ENCODE measurements at places on chromosomes 5 and 9.

DNA sequence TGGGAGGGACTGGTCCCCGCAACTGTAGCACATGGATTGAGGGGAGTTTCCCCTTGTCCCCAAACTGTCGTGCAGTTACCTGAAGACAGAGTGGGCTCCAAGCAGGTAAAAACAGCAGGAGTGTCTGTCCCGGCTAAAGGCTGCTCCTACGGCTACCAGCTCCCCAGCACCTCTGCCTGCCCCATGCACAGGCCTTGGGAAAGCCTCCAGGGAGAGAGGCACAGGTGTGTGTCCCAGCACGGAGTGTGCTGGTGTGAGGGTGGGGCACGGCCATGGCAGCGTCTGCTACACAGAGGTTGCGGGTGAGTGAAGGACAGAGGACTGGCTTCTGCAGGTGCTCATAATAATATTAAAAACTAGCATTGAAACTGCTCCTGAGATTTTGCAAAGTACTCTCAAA, 30.4 kb downstream of the STC2 start:
- DNase-seq, result no peak

- DNase-seq, result no peak
Measured at GRCh38 chr9:20002011-20002410, 213.2 kb upstream of the SLC24A2 start.

DNA sequence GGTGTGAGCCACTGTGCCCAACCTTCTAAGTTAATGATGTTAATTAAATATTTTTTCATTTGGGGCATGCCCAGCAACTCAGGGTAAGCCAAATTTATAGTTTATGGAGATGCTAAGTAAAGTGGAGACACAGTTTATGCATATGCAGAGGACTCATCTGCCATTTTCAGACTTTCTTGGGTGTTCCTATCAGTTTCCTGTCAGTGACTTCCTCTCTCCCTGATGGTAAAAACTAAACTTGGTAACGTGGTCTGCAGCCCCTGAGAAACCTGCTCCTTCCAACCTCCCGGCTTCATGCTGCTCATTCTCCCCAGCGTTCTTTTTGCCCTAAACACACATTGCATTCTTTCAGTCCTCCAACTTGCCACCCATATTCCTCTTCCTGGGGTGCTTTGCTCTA, 48.4 kb upstream of the TUT7 start:
- DNase-seq, result no peak

GRCh38 chr5:158856291-158856690, 243.4 kb downstream of the EBF1 start:
- DNase-seq, result no peak

GRCh38 chr5:91255396-91256141, 127.5 kb downstream of the ARRDC3 start:
- DNase-seq, result no peak

DNA sequence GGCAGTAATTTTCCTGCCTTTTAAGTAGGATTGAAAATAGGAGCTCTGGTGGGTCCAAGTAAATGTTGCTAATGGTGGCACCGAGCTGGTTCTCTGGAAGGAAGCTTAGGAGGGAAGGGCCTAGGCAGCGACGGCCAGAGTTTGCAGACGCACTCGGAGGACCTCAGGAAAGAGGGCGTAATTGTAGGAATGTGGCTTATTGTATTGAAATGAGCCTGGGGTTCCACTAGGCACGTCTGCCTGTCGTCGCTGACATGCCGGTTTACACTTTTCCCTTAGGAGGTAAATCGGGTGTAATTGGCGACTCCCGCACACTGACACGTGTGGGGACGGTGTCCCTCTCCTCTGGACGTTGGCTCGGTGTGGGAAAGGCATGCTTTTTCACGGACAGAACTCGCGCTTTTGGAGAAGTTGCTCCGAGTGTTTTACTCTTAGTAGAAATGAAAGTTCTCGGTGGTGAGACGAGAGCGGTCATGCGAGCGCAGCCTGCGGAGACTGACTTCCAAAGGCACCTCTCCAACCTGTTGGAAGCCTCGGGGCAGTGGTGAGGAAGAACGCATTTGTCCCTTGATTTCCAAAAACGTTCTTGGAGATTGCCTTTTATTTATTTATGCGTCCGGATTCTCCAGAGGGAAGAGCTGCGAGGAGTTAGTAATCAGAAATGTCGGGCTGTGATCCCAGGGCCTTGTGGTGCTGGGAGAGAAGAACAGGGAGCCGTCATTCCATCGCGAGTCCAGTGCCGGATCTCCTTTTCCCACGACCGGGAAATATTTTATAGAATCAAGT, 1.3 kb downstream of the NR4A3 start:
- DNase-seq, result peak; percentile 14

DNA sequence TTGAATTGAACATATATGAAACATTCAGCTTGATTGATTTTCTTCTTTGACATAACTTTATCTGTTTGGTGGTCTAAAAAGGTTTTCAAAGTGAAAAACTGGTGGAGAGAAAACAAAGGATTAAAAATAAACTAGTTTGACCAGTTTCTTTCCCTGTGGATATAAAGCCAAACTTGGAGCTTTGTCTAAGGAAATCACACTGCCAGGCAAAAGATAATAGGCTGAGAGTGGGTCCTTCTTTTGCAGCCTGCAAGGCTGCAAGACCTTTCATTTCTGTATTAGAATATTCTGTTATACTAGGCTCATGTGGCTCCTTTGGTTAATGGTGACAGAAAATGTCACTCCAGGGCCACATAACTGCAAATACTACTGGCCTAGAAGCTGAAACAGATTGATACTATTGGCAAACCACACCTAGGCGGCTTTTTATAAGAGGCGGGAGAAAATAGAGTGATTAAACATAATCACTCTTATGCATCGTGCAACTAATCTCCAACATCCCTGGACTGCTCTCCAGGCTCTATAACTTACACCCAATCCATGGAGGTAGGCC, 129.1 kb upstream of the ZNF462 start:
- DNase-seq, result no peak

DNA sequence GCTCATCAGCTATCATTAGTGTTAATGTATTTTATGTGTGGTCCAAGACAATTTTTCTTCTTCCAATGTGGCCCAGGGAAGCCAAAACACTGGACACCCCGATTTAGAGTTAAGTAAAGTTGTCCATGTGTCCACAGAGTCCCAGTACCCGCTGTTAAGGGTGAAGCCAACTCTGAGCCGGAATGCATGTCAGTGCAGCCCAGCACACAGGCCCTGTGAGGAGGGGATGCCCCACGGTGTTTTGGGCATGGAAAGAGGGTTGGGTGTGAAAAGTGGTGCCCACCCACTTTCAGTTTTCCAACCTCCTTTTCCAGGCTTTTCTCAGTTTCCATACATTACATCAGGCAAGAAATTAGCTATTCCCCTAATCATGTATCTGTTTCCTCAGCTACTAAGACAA, 24.4 kb downstream of the SHC3 start:
- DNase-seq, result no peak

DNA sequence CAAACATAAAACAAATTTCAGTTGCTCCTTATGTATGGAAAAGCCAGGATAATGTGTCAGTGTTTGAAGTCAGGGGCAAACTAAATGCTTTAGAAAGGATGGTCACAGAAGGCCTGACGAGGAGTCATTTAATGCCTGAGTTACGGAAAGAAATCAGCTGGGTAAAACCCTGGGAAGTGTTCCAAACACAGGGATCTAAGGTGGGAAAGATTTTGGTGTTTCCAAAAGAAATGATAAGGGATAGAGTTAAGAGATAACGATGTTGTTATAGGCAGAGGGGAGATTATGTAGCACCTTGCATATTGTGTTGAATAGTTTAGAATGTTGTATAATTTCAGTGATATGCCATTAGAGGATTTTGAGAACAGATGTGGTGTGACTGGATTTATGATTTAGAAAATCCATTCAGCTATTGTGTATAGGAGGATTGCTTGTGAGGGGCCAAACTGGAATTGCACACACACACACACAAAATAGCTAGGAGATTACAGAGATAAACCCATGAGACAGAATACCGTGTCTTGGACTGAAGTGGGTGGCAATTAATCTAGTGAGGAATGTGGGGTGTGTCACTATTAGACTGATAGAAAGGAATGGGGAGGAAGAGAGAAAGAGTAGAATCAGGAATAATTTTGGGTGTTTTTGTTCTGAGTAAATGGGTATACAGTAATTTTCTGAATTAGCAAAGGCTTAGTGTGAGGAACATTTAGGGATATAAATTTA, 274.2 kb upstream of the DAB2 start:
- no peak for DNase-seq

- DNase-seq, result no peak
Measured at GRCh38 chr5:31757806-31758205, 118.9 kb downstream of the PDZD2 start.

DNA sequence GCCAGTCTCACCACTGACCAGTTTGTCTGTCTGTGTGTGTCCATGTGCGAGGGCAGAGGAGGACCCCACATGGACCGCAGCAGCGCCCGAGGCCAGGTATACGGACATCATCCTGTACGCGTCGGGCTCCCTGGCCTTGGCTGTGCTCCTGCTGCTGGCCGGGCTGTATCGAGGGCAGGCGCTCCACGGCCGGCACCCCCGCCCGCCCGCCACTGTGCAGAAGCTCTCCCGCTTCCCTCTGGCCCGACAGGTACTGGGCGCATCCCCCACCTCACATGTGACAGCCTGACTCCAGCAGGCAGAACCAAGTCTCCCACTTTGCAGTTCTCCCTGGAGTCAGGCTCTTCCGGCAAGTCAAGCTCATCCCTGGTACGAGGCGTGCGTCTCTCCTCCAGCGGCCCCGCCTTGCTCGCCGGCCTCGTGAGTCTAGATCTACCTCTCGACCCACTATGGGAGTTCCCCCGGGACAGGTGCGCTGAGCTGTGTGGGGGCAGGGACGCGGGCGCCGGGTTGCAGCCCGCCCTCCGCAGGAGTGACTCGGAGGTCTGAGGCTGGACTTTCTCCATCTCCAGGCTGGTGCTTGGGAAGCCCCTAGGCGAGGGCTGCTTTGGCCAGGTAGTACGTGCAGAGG, 6.5 kb downstream of the FGFR4 start:
- no peak for DNase-seq

DNA sequence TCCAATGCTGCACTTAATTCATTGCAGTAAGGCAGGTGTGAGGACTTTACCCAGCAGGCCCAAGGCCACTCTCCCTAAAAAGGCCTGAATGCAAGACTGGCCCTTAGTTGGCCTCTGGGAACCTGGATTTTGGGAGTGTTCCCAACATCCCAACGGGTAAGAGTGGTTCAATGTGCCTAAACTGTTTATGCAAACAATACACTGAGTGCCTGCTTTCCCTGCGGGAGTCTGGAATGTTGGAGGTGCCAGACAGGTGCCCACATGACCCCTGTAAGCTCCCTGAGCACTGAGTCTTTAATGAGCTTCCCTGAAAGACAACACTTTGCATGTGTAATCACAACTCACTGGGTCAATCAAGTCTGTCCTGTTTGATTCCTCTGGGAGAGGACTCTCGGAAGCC, 37.4 kb downstream of the NSUN2 start:
- DNase-seq, result no peak

DNA sequence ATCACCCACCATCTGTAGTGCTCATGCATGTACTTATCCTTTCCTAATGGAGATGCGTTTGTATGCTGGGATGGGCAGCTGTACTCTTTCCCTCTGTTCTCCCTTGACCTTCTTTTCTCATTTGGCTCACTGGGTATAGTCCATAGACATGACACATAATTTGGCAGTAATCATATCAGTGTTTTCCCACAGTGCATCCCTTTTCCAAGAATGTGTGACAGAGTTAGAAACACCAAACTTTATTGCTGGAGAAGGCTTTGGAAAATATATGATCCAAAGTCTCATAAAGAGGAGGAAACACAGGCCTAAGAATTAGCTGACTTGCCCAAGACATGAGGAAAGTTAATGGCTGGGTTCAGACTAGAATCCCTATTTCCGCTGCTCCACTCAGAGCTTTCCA, 1233.4 kb upstream of the DMAC1 start:
- no peak for DNase-seq

GRCh38 chr5:16773991-16774390, 157.2 kb upstream of the RETREG1 start:
- DNase-seq, result no peak

Data from MM.1S (cell line).